ENCODE measurements at places on chromosomes 2 and 18. TPM values are rescaled to one million over a fixed set of nuclear protein-coding genes. Genes with fewer than 3 reads are reported as not detected.

Gene PLEKHH2
- 42.0 TPM for total RNA-seq

Gene MALL
- total RNA-seq, result 82.7 TPM

Gene ZBTB7C
- total RNA-seq, result 15.0 TPM

DNA sequence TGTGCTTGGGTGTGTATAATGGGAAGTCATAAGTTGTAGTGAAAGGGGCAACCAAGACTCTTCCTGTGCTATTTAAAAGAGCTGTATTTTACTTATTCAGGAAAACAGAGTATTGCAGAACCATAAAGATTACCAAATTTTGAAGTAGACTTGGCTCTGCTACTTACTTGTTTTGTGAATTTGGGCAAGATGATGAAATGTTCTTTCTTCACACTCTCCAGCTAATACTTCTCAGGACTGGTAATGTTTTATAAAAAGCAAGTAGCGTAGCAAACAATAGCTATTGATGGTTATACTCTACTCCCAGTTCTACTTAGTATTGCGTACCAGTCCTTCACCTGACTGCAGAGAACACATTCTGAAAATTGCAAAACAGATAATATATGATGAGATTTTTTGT, 374.1 kb downstream of the ARHGAP15 start:
- no peak for DNase-seq

DNA sequence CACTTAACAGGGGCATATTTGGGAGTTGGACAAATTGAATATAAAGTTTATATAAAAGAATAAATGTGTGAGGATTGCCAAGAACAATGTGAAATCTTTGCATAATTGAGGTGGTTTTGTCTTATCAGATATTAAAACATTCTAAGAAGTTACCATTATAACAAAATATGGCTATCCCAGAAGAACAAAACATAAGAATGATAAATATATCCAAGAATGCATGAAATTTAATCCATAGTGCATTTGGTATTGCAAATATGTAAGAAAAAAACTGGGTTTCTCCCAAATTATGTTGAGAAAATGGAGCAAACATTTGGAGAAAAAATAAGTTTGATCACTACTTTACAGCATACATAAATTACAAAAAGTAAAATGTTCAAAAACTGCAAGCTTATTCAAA, 562.4 kb downstream of the RNF144A start:
- DNase-seq, result no peak

DNA sequence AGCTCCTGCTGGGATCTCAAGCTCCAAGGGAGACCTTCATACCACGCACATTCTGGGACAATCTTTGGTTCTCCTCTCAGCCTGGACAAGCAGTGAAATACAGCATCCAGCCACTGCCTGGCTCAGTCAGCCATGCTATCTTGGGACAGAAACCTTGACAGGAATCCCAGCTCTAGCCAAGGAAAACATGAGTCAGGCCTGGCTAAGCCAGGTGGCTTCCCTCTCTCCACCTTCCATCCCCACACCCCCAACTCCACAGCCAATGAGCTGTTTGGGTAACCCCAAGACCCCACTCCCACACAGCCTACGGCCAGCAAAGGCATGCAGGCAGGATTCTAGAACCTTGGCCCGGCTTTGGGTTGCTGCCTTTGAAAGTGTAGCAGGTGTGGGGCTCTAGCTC, 64.9 kb downstream of the MCFD2 start:
- no peak for DNase-seq

GRCh38 chr2:102336502-102336945, 19.1 kb upstream of the IL18R1 start:
- no peak for DNase-seq

- no peak for DNase-seq
Observed at GRCh38 chr2:70962211-70962884, 16.1 kb upstream of the ANKRD53 start.

DNA sequence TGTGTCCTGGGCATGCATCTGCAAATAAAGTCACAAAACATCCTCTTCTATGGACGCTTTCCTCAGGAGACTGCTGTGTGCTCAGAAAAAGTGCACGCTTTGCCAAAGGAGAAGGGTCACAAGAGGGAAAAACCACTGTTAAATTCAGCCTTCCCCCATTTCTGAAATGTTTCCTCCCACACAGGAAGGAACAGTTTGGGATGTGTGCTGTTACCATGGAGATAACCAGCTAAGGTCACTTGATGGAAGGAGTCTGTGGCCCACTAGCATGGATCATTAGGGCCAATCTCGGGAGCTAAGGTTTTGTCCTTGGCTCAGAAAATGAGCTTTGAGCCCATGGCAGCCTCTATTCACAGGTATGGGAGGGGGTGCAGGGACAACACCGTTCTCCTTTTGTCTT, 5.6 kb downstream of the KCNE4 start:
- DNase-seq, result no peak

All from lower lobe of right lung (tissue), 2 donors.